ENCODE measurements at places on chromosomes 13 and 19. TPM values are rescaled to one million over a fixed set of nuclear protein-coding genes. Genes with fewer than 3 reads are reported as not detected.

DNA sequence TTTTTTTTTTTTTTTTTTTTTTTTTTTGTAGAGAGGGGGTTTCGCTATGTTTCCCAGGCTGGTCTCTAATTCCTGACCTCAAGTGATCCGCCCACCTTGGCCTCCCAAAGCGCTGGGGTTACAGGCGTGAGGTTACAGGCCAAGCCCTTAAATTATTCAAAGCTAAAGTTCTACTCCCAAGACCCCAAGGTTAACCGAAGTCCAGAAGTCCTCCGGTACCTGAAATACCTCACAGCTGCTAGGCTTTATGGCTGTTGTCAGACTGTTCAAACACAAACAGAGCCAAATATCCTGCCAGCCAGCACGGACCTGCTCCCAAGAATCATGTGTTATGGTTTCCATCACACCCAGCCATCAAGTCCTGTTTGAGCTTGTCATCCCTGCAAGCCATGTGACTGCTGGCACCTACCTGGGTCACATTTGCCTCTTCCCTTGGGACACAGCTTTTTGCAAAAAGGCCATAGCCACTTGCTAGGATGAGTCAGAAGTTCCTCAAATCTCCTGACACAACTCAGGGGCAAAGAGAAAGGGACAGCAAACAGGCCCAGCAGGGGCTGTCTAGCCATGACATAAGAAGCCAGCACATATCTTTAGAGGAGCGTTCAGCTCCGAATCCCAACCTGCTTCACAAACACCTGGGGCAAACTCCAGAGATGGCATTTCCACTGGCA lies 129.9 kb downstream of the FOXO1 start:
- no peak for DNase-seq

GRCh38 chr19:51439021-51439465 lies 19.2 kb downstream of the SIGLEC8 start:
- no peak for DNase-seq

DNA sequence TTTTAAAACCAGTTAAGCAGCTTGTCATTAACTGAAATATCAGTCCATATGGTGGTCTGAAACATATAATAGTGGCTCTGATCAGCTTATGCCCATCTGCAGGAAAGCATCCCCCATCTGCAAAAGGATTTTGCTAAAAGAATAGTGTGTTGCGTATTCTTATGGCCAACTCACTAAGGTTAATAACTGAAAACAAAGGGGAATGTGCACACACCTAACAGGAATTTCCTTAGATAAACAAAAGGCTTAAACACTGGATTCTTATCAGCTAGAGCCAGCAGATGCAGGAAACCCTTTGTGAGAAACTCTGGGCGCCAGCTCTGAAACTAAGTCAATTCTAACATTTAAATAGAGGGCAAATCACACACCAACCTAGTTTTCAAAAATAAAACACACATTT lies 22.1 kb downstream of the VPS36 start:
- no peak for DNase-seq

GRCh38 chr13:91347996-91348905 lies 764 bp downstream of the MIR17HG start:
- no peak for DNase-seq

GRCh38 chr13:103878891-103879605 lies 812.8 kb upstream of the SLC10A2 start:
- no peak for DNase-seq

DNA sequence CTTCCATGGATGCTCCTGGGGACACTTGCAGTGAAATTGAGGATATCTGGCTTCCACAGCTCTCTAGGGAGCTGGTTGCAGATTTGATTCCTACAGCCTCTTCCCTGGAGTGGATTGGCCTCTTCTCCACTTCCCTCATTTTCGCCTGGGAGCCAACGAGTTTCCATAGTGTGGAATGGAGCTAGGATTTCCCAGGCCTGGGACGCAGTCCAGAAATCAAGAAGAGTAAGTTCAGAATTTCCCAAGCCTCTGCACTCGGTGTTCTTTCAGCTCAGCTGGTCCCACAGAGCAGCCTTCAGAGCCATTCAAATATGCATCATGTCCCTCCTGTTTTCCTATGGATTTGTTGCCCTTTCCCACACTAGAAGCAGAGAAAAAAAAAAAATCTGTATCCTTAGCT lies 68.2 kb downstream of the RAP2A start:
- DNase-seq: peak; percentile 63

DNA sequence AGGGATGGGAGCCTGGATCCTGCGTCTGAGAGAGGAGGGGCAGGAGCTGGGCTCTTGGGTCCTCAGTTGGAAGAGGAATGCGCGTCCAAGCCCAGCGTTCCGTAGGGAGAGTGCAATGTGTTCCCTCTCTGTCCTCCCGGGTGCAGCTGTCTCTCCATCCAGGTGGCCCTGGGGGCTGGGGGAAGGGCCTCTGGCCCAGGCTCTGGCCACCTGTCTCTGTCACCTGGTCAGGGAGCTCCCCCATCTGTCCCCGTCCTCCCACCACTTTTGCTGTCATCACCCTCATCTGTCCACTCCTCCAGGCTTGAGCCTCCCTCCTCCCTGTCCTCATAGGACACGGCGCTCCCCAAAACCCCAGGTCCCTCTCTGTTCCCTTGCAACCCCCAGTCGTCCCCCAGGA lies 3.7 kb upstream of the SBK2 start:
- no peak for DNase-seq

GRCh38 chr19:31347354-31347753 lies 1.9 kb downstream of the TSHZ3 start:
- DNase-seq: no peak

- DNase-seq: peak; percentile 93
Observed at GRCh38 chr19:3459089-3459881, 21.0 kb downstream of the SMIM24 start.

- no peak for DNase-seq
Observed at GRCh38 chr13:99721606-99722337, 220.5 kb downstream of the TM9SF2 start.

DNA sequence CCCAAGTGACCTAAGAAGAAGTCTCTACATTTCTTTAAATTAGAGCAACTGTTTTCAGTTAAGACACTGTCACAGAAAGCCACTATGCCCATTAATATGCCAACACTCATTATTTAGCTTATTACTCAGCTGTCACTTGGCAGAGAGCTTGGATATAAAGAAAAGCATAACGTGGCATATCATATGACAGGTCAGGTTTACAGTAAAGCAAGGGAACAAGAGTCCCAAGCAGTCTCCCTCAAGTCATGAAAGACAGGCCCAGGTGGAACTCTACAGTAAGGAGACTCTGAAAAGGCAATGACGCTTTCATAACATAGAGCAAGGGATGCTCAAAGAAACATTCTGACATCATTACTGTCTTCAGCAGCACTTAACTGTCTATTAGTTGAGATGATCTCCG lies 6.3 kb downstream of the LHFPL6 start:
- DNase-seq: no peak

DNA sequence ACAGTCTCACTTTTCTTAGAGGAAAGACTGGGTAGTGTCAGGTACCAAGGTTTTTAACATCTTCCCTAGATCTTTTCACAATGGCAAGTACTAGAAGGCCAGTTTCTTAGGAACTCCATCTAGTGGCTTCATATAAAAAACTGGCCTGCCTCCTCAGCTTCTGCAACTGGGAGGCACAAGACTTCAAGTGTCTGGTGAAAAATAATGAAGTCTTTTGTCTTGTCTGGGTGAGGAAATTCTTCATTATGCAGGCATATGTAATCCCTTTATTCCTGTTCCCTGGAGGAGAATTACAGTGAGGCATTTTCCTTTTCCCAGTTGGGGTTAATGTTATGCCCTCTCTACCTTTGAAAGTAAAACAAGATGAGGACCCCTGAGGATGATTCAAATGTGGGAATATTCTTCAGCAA lies 300.5 kb downstream of the NALCN start:
- DNase-seq: no peak

- no peak for DNase-seq
Observed at GRCh38 chr13:73261739-73262216, 203.0 kb downstream of the KLF5 start.

- no peak for DNase-seq
Observed at GRCh38 chr19:12943437-12944044, 2.1 kb upstream of the RAD23A start.

DNA sequence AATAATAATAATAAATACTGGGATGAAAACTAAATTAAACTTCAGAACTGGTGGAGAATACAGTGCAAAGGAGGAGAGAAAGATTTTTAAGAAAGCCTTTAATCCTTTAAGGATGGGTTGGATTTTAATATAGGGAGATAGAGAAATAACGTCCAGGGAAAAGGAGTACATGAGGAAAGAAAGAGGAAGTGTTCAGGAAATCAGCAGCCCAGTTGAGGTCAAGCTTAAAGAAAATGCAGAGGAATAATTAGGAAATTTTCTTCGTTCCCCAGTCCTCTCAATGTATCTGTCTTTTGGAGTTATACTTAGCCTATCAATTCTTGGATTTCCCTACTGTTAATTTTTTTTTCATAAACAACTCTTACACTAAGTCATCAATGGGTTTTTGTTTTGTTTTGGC lies 47.7 kb downstream of the INTS6 start:
- no peak for DNase-seq

DNA sequence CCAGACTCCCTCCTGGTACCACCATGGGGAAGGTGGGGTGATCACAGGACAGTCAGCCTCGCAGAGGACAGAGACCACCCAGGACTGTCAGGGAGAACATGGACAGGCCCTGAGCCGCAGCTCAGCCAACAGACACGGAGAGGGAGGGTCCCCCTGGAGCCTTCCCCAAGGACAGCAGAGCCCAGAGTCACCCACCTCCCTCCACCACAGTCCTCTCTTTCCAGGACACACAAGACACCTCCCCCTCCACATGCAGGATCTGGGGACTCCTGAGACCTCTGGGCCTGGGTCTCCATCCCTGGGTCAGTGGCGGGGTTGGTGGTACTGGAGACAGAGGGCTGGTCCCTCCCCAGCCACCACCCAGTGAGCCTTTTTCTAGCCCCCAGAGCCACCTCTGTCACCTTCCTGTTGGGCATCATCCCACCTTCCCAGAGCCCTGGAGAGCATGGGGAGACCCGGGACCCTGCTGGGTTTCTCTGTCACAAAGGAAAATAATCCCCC lies 505 bp upstream of the CEACAM5 start:
- DNase-seq: no peak

DNA sequence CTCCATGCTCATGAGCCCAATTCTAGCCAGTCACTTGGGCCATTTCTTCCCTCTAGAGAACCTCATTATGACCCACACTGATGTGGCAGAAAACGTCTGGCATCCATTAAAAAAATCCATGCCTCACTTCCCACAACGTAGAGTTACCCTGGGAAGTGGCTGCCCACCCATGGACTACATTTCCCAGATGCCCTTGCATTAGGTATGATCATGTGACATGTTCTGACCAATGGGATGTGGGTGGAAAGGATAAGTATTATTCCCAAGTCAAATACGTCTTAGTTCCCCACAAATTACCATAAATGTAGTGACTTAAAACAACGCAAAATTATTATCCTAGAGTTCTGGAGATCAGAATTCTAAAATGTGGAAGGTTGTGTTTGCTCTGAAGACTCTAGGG lies 47.9 kb upstream of the ZNRF4 start:
- no peak for DNase-seq

DNA sequence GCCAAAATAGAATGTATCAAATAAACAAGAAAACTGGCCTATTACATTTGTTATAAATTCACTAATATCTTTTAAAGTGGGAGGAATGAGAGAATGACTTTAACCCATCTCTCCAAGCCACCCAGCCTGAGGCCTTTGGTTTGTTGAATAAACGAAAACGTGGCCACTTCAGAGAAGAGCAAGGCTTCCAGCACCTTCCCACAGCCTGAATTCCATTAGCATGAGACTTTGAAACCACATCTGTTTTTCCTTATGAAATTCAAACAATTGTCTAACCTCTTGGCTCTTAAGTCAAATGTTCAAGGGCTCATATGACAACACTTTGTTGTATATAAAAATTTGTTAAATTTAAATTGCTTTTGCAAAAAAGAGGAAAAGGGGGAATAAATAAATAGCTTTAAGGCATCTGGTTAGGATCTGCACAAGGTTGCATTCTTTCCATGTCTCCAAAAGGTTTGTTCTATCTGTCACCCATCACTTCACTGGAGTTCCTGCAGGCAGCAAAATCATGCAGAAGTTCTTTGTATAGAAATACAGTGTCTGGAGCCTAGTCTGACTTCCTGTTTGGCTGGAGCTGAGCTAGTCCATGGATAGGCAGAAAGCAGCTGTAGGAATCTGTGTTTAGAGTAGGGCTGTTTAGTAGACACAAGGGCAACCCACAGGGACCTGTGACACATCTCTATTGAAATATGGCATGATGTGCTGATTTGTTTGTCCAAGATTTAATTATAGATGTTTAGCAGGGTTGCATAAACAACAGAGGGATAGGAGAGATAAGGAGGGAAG lies 502.3 kb downstream of the KCTD12 start:
- DNase-seq: peak; percentile 52

DNA sequence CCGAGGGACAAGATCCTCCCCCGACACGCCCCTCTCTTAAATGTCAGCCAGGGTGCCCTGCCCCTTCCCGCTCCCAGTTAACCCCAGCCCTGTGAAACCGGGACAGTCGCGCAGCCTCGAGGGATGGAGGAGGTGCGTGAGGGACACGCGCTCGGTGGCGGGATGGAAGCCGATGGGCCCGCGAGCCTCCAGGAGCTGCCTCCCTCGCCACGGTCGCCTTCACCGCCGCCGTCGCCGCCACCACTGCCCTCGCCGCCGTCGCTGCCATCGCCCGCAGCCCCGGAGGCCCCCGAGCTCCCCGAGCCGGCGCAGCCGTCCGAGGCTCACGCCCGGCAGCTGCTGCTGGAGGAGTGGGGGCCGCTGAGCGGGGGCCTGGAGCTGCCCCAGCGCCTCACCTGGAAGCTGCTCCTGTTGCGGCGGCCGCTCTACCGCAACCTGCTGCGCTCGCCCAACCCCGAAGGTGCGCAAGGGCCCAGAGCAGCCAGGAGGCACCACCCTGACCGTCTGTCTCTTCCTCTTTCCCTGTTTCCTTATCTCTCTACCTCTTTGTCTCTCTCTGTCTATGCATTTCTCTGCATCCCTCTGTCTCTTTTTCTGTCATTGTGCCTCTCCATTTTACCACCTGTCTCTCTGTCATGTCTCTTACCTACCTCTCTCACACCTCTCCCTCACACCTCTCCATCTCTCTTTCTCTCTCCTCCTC lies at the start of gene NCCRP1:
Gene NCCRP1, plus strand, starts transcription at position 105 of the 703 bp plus-strand sequence. Its CDS starts 19 bp downstream, at position 124.
- no peak for DNase-seq

- no peak for DNase-seq
Observed at GRCh38 chr13:85509512-85509911, 289.7 kb downstream of the SLITRK6 start.

Gene TMPRSS9
- 0.24 TPM for polyA plus RNA-seq

Gene SMAD9
- 23.7 TPM for polyA plus RNA-seq

Gene NDUFB7
- 82.7 TPM for polyA plus RNA-seq

Gene DGKH
- 7.6 TPM for polyA plus RNA-seq

Gene BLVRB
- 59.6 TPM for polyA plus RNA-seq

Gene TNFRSF19
- polyA plus RNA-seq: 87.2 TPM

Gene METTL21C
- not detected for polyA plus RNA-seq

Gene SULT2B1
- 3.8 TPM for polyA plus RNA-seq

Gene CCDC70
- not detected for polyA plus RNA-seq

Gene VSTM2B
- not detected for polyA plus RNA-seq

Gene MPND
- 23.6 TPM for polyA plus RNA-seq

Gene COMMD6
- 281 TPM for polyA plus RNA-seq

Gene KIR2DL1
- not detected for polyA plus RNA-seq
